NCI-H526 (cell line): ENCODE measurements at places on chromosomes 4 and X.

DNA sequence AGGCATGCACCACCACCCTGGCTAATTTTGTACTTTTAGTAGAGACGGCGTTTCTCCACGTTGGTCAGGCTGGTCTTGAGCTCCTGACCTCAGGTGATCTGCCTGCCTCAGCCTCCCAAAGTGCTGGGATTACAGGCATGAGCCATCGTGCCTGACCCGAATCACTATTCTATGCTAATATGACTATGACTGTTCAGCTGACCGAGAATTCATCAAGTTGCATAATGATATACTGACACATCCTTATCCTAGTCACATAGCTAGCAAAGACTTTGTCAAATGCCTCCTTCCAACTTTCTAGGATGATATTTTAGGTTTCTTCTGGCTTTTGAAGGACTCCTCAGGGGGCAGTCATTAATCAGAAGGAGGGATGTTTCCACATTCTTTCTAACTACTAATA, 4.8 kb upstream of the GPM6B start:
- no peak for DNase-seq

- DNase-seq = no peak
Measured at GRCh38 chr4:18067031-18067430, 45.5 kb upstream of the LCORL start.

GRCh38 chr4:111303806-111304205, 680.9 kb upstream of the PITX2 start:
- DNase-seq = no peak

DNA sequence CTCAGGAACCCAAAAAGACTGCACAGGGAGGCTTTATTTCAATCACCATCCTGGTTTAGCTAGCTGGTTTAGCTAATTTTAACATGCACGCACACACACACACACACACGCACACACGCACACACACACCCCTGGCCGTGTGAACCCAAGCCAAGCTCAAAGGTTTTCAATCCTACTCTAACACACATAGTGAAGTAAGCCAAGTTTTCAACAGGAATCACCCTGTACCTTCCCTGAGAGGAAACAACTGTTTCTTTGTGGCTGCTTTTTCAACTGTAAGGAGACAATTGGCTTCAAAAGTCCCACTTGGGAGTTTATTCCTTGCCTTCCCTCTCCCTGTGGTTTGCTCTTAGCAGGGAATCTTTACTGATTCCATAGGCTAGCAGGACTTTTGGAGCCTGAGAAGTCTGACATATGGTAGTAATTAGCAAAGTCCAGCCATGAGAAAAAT, 98.9 kb upstream of the BMP3 start:
- DNase-seq = no peak

GRCh38 chrX:39633293-39633692, 464.5 kb downstream of the BCOR start:
- no peak for DNase-seq

DNA sequence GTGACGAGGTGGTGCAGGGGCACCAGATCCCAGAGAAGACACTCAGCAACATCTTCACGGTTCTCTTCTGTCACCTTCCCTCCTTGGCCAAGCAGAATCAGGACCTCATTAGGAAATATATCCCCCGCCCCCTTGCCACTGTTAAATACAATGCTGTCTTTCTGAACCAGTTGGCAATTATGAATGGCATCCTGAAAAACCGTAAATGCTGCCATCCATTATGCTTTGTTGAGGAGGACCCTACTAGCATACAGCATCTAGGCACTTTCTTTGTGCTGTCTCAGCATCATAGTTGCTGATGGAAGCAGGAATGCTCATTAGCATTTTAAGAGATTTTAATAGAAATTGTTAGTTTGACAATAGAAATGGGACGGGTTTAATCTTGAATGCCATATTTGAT, 138.5 kb downstream of the DCLK2 start:
- DNase-seq = no peak

DNA sequence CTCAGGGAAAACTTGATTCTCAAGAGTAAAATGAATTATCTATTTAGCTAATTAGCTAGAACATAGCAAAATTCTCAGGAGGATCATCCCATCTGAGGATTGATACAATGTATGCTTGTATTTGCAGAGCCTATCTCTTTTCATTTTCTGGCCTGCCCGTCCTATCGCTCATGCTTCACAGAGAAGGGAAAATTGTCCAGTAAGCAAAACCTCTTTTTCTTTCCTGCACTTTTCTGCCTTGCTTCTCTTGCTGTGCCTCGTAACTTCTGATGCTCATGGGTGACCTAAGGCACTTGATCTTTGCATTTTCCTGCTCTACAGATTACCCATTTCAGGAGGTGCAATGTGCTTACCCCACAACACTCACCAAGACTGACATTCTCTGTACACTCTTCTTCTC, 88.1 kb downstream of the GBA3 start:
- DNase-seq = no peak

GRCh38 chr4:3707423-3708102, 58.6 kb upstream of the ADRA2C start:
- DNase-seq = no peak

- no peak for DNase-seq
Measured at GRCh38 chr4:122172266-122172665, 20.1 kb downstream of the BLTP1 start.

DNA sequence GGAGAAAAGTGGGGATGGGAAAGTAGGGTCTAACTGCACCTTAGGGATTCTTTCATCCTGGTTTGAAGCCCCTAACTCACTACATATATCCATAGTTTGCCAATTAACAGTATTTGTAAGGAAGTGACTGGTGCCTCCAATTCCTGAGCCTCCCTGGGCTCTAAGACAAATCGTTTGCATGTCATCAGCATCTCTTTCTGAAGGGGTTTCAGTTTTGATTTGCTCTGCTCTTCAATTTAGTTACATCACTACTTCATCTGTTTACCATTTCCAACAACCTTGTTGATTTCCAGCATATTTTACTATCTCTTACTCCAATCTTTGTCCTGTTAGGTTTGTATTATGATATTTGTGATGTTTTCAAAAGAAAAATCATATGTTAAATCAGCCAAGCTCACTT, 15.5 kb upstream of the DDX60 start:
- no peak for DNase-seq

DNA sequence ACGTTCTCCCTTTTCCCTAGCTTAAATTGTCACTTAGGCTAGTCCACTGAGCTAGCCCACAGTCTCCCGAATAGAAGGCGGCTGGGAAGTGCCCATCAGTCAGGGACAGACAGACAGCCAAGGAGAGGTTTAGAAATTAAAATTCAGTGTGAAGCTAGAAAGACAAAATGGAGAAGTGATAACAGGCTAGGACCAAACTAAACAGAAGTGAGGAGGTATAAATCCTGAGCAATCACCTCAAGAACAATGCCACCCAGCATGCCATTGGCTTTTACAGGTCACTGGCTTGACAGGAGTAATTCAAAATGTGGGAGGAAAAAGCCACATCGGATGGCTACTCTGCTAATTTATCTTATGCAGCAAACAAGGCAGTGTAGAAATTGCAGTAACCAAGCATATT, 138.9 kb downstream of the MAPK10 start:
- DNase-seq = no peak

- DNase-seq = no peak
Measured at GRCh38 chr4:183783991-183784553, 121.0 kb upstream of the STOX2 start.

DNA sequence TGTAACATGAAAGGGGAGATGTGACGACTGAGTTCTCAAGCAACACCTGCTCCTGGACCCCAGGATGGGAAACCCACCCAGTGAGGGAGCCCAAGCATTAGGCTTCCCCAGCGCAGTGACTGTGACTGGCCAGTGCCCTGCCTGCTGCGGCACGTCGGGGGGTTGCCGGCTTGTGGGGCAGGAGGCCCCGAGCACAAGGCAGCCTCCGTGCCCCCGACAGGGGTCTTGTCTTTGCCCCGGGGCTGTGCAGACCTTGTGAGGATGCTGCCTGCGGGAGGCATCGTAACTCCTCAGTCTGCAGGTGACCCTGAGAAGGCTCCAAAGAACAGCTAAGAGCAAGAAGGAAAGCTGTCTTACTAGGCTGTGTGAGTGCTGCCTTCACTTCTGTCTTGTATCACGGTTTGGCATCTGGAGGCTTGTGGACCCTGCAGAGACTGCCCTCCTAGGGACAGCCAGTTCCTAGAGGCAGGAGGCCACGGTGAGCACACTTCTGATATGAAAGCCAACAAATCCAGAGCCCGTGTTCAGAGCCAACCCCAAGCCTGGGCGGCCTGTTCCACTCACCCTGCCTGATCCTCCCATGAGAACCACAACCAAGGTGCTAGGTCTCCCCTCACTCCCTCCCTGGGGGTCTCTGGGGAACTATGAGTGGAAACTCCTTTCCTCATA, 47.7 kb downstream of the FGFRL1 start:
- DNase-seq = no peak

- no peak for DNase-seq
Measured at GRCh38 chr4:125582302-125582701, 267.5 kb downstream of the FAT4 start.

GRCh38 chrX:84099120-84099519, 88.9 kb downstream of the RPS6KA6 start:
- DNase-seq = no peak

GRCh38 chrX:152959626-152960025, 34.3 kb downstream of the PNMA5 start:
- DNase-seq = no peak

- DNase-seq = no peak
Measured at GRCh38 chr4:122285285-122285684, 93.5 kb upstream of the ADAD1 start.

DNA sequence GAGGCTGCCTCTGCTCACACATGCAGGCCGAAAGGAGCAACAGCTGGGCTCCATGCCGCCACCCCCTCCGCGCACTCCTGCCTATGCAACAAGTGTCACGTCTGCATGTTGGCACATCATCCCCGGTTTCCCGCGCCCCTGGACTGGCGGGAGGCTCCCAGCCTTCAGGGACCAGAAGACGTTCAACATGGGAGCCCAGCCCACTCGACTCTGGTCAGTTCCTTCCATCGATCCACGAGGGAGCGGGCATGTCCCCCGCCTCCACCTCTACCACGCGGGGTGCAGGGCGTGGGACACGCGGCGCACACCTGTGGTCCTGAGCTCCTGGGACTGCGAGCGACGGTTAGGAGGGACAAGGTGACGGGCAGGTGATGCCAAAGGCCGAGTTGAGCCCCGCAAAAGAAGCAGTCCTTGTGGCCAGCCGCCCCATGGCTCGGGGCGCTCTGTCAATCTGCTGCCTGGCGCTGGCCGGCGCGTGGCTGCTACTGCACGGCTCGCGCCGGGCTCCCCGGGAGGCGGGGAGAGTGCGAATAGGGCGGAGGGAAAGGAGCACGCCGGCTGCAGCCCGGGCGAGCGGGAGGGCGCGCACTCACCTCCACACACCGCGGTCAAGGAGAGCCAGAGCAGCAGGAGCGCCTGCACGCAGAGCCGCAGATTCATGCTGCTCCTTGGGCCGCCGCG, 645 bp downstream of the APLN start:
- no peak for DNase-seq

DNA sequence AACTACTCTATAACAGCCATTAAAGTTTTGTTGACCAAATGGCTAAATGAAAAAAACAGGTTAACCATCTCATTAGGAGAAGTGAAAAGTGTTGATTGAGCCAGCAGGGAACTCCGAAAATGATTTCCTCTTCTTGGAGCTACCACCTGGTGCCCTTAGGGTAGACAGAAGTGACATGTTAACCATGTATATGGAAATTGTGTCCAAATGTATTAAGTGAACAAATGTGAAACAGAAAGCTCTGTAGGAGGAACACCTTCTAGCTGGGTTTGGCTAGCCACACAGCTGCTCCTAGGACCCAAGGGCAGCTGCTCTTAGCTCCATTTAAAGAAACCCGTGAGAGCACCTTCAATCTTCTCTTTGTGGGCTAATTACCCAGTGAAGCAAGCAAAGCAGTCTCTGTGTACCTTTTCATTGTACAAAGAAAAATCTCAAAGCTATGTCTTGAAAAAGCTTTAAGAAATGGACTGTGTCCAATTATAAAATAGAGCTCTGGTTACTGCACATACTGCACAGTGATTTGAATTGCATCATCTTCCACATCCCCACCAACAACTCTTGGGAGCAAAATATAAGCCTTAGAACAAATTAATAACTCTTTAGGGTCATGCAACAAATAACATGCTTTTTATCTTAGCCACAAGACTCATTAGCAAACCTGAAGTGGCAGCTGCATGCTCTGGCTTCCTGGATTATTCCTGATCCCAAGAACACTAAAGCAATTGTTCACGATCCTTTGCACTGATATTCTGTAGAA, 59.2 kb upstream of the PARM1 start:
- no peak for DNase-seq

DNA sequence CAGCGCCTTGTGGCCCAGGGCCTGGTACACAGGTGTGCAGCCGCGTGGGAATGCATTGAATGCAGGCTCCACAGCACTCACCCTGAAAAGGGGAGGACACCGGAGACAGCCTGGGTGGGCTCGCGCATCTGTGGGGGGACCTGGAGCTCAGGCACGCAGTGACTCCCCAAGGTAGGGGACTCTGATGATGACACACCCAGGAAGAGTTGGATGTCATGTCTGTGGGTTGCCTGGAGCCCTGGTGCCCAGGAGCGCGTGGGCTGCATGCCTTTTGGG, 32.7 kb upstream of the HTRA3 start:
- no peak for DNase-seq

- no peak for DNase-seq
Measured at GRCh38 chr4:17595471-17596005, 18.5 kb downstream of the LAP3 start.

- no peak for DNase-seq
Measured at GRCh38 chrX:23434356-23434884, 99.8 kb downstream of the PTCHD1 start.

- no peak for DNase-seq
Measured at GRCh38 chrX:2387614-2388239, 113.0 kb downstream of the DHRSX start.
